Peyer's patch (tissue), 4 donors: ENCODE measurements at places on chromosomes 6 and 20. TPM values are rescaled to one million over a fixed set of nuclear protein-coding genes. Genes with fewer than 3 reads are reported as not detected.

GRCh38 chr6:129901910-129902309 lies 40.8 kb upstream of the TMEM244 start:
- DNase-seq: no peak

GRCh38 chr20:51569815-51570738 lies 27.6 kb upstream of the NFATC2 start:
- DNase-seq: no peak

DNA sequence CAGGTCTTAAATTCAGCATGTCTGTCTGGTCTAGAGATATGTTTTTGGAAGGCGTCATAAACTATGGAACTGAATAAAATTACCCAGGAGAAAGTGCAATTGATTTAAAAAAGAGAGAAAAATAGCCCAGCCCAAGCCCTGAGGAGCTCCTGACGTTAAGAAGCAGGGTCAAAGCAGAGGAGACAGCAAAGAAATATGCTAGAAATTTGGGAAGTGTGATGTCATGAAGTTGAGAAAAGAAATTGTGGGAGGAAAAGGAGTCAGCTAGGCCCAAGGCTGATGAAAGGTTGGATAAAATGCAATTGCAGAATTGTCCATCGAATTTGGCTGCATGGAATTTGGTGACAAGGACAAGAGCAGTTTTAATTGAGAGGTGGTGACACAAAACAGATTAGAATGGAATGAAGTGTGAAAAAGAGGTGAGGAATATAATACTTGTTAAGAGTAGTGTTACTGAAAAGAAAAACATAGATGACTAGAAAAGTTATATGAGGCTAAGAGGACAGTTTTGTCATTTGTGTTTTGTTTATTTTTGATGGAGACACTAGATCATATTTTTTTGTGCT lies 381.6 kb downstream of the LAMA2 start:
- DNase-seq: no peak

- DNase-seq: peak; percentile 41
Observed at GRCh38 chr6:50816115-50816675, 2.5 kb upstream of the TFAP2B start.

GRCh38 chr6:164690241-164690640 lies 619.2 kb downstream of the C6orf118 start:
- no peak for DNase-seq

DNA sequence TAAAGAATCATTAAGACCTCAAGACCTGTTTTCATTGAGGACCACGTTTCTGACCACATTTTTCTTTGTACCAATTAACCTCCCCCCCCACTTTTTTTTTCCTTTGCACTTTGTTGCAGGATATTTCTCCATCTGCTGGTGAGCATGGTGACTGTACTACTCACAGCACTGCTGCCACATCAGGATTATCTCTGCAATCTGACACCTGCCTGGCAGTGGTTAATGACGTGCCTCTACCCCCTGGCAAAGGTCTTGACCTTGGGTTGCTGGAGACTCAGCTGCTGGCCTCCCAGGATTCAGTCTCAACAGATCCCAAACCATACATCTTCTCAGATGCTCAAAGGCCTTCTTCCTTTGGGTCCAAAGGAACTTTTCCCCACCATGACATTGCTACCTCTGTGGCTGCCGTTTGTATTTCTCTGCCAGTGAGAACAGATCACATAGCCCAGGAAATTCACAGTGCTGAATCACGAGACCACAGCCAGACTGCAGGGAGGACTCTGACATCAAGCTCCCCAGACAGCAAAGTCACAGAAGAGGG lies 46.6 kb upstream of the EDN3 start:
- DNase-seq: peak; percentile 75

GRCh38 chr6:10412461-10413261 lies 2.2 kb downstream of the TFAP2A start:
- DNase-seq: no peak

- no peak for DNase-seq
Observed at GRCh38 chr6:10166031-10166430, 248.8 kb downstream of the TFAP2A start.

DNA sequence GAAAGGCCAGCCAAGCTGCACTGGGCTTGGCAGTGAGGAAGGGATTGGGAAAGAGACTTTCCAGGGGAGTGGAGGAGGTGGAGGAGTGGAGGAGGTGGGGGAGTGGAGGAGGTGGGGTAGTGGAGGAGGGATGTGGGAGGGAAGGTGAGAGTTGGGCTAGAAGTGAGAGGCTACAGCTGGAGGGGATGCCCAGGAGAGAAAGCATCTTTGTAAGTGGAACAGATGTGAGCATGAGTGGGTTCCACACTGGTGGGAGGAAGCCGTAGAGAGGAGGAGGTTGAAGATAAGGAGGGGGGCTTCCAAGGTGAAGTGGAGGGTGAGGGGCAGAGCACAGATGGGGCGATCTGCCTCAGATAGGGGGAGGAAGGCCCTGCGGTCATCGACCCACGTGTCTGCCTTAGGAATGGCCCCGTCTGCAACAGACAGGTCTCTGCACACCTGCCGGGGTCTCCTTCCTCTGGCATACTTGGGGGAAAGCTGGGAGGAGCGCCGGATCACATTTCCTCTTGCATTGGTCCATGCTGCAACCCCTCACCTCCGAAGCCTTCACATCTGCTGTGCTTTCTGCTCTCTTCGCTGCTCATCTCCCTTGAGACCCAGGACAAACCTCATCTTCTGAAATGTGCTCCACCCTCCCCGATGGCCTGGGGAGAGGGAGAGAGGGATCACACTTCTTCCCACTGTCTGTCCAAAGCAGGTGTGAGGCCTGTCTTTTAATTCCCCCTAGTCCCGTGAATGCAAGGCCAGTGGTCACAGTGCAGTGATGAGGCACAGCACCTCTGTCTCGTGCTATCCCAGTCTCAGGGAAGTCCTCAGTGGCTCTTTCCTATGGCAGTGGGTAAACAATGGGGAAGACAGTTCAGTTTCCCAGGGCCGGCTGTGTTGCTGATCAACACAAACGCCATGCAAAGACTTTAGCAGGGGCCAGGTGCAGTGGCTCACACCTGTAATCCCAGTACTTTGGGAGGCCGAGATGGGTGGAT lies 48.6 kb upstream of the SNX9 start:
- DNase-seq: no peak

GRCh38 chr20:60271597-60271996 lies 313.4 kb downstream of the CDH26 start:
- DNase-seq: no peak

- no peak for DNase-seq
Observed at GRCh38 chr6:132070356-132070755, 119.2 kb upstream of the CCN2 start.

- no peak for DNase-seq
Observed at GRCh38 chr20:22348010-22348409, 236.4 kb downstream of the FOXA2 start.

GRCh38 chr6:121759370-121759769 lies 323.9 kb downstream of the GJA1 start:
- DNase-seq: no peak

DNA sequence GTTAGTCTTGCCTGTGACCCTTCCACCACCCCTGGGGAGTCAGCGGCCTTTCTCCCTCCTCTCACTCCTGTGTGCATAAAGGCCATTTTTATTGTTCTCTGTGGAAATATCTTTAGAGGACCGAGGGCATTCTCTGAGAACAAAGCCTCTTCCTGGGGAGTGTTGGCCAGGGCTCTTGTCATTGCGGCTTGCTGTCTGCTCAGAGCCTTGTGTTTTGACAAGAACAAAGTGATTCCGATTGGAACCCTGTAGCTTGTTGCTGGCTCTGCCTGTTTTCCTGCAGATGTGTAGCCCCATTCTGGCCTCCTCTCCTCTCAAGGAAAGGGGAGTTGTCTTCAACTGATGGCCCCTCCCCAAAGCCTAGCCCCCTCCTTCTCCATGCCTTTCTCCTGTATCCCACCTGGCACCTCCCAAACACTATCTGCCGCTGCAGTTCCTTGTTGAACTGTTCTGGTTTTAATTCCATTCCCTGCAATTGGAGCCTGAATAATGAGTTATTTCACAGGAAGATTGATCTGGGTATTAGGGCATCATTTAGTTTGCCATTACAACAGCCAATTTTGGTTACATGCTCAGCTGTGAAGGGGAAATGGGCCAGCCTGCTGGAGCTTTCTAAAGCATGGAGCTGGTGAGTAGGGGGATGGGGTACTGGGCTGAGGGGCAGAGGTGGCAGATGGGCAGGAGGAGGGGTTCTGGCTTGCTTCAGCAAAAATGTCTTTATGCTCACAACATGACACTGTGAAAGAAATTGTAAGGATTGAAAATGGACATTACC lies 252.5 kb downstream of the LRFN2 start:
- DNase-seq: no peak

DNA sequence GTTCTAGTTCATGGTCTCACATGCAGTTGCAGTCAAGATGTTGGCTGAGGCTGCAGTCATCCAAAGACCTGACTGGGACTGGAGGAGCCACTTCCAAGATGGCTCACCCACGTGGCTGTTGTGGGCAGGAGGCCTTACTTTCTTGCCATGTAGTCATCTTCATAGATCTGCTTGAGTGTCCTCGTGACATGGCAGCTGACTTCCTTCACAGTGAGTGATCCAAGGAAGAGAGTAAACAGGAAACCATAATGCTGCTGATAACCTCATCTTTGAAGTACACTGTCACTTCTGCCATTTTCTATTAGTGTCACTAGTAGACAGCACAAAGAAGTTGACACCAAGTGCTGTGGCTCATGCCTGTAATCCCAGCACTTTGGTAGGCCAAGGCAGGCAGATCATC lies 40.1 kb upstream of the AKIRIN2 start:
- peak; percentile 84 for DNase-seq

GRCh38 chr6:137361701-137362100 lies 132.5 kb downstream of the OLIG3 start:
- DNase-seq: no peak

- peak; percentile 4 for DNase-seq
Observed at GRCh38 chr6:5103250-5103649, 18.1 kb downstream of the PPP1R3G start.

GRCh38 chr20:21381619-21382018 lies 15.7 kb downstream of the NKX2-4 start:
- DNase-seq: no peak

DNA sequence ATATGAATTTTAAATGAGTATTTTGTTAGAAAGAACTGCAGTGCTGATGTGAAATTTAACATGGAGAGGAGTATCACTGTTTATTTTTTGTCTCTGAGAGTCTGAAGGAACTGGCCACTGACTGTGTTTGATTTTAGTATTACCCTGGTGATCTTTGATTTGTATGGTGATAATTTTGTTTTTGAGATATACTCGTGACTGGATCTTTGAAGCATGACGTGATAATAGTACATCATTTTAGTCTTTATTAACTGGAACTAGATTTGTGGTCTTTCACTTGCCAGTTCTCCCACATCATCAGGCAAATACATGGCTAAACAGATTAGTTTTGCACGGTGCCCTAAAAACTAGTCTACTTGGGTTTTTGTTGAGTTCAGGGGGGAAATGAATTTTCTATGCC lies 55.5 kb downstream of the ARID1B start:
- no peak for DNase-seq

DNA sequence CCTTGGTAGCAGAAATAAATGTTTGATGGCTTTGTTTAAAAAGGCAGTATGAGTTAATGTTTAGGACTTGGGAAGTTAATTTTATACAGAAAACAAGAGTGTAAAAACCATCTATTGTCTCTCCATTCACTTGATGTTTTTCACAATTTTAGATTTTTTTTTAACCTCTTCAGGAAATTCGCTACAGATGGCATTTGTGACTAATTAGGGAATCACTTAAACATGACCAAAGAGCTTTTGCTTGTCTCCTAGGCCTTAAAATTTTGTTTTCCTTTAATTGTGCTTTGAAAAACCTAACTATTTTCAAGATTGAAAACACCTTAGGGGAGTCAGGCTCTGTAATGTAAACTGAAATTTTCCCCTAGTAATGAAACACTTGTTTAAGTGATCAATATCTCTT lies 17.3 kb downstream of the TULP4 start:
- DNase-seq: no peak

DNA sequence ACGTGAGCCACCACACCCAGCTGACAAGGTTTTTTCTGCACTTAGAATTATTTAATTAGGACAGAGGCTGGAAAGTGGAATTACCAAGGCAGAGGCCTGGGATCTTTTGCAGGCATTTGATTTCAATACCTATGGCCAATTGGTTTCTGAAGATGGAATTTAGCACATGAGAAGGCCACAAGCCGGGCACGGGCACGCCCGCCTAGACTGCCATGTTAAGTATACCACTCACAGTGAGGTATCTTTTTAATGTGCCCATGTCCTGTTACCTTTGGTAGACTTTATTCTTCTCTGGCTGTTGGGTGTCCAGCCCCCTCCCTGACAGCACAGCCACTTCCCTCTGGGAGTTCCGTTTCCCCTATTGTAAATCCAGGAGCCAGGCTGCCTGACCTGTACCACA lies 18.0 kb upstream of the TAF8 start:
- DNase-seq: no peak

DNA sequence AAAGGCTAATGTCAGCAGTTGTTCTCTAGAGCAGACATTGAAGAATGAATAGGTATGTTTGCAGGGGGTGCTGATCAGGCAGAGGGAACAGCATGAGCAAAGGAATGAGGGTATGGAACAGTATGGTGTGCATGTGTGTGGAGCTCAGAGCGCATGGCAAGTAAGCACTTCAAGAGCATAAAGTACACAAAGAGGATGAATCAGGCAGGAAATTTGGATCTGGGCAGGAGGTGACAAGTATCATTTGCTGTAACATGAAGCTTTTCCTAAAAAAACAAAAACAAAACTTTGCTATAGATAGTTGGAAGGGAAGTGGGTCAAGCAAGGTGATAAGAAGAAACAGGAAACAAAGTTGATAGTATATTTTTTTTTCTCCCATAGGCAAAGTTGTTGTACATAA lies 746.8 kb downstream of the HDGFL1 start:
- no peak for DNase-seq

The LAMA4 gene
- 28.5 TPM for total RNA-seq

The SNX14 gene
- 104 TPM for total RNA-seq

The ESF1 gene
- 10.2 TPM for total RNA-seq

The CST2 gene
- total RNA-seq: not detected

The RHAG gene
- not detected for total RNA-seq

The TFAP2A gene
- not detected for total RNA-seq

The SLC44A4 gene
- 428 TPM for total RNA-seq

The KIAA1755 gene
- 0.35 TPM for total RNA-seq

The TPBG gene
- 12.4 TPM for total RNA-seq

The BEND6 gene
- total RNA-seq: not detected

The CFAP61 gene
- total RNA-seq: not detected
